ENCODE measurements at places on chromosomes 4 and X.

- DNase-seq, result no peak
Measured at GRCh38 chr4:11423465-11423864, 5.2 kb downstream of the HS3ST1 start.

- no peak for DNase-seq
Measured at GRCh38 chr4:121535351-121535750, 154.5 kb upstream of the QRFPR start.

DNA sequence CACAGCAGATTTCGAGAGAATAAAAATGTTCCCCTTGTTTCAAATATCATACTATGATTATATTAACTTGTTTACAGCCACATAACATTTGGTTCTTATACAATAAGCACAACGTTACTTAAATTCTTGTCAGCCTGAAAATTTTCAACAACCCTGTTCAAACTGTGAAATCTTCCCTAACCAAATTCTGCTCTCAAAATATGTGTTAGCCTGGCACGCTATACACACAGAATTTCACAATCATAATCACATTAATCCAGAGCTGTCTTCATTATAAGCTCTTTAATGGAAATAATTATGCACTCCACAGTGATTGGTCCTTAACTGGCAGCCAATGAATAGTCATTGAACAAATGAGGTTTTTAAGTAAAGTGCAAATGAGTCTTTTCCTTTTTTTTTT is 7.3 kb upstream of the PRSS12 start:
- DNase-seq, result no peak

DNA sequence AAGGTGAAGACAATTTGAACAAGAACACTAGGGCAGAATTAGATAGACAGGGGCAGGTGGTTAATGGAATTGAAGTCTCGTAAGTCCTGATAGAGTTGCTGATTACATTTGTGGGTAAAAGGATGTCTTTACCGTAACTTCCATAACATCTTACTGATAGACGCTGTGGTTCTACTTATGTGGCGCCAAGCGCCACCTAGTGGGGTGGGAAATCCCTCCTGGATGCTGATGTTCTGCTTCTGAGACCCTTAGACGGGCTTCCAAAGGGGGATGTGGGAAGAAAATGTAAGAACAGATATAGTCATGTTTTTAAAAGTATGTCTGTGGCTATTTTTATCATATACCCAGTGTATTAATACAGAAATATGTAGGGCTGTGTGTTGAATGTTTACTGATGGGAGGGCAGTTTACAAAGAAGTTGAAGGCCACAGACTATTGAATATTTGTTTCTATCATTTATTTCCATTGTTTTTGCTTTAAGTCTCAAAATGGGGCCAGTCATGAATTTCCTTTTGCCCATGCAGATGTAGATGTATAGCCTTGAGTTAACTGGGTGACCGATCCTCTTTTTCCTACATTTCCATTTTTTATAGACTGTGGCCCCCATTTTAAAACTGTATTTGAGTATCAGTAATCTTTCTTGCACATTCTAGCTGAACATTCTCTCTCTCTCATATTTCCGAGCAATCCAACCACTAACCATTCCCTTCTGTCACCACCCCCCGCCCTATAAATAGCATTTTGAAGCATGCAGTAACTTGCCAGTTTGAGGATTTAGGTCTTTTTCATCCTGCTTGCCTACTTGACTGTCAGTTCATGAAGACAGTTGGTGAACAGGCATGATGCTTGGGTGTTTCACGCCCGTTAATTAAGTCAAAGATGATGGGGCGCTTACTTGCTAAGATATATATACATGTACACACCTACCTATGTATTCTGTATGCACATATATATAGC is 12.1 kb upstream of the TLR8 start:
- DNase-seq, result peak; percentile 37

DNA sequence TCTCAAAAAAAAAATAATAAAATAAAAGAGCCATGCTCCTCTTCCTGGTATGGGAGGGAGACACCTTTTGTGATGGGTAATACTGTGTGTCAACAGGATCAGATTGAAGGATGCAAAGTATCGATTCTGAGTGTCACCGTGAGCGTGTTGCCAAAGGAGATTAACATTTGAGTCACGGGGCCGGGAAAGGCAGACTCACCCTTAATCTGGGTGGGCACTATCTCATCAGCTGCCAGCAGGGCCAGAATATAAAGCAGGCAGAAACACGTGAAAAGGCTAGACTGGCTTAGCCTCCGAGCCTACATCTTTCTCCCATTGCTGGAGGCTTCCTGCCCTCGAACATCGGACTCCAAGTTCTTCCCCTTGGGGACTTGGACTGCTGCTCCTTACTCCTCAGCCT is 95.4 kb downstream of the SHOX start:
- no peak for DNase-seq

GRCh38 chrX:49858341-49858740 is 20.9 kb upstream of the USP27X start:
- DNase-seq, result no peak

- no peak for DNase-seq
Measured at GRCh38 chrX:142233400-142233799, 28.3 kb upstream of the MAGEC2 start.

GRCh38 chr4:178196751-178197374 is 754.6 kb upstream of the AGA start:
- no peak for DNase-seq

GRCh38 chr4:23369331-23369730 is 520.5 kb downstream of the PPARGC1A start:
- DNase-seq, result no peak

- DNase-seq, result no peak
Measured at GRCh38 chr4:59712470-59712869, 1487.7 kb upstream of the ADGRL3 start.

- no peak for DNase-seq
Measured at GRCh38 chrX:1029494-1029893, 183.0 kb downstream of the CRLF2 start.

- DNase-seq, result no peak
Measured at GRCh38 chr4:158801066-158801465, 32.2 kb downstream of the FNIP2 start.

- DNase-seq, result no peak
Measured at GRCh38 chrX:25001808-25002660, 13.7 kb downstream of the ARX start.

GRCh38 chrX:85611926-85612325 is 232.5 kb upstream of the POF1B start:
- DNase-seq, result no peak

DNA sequence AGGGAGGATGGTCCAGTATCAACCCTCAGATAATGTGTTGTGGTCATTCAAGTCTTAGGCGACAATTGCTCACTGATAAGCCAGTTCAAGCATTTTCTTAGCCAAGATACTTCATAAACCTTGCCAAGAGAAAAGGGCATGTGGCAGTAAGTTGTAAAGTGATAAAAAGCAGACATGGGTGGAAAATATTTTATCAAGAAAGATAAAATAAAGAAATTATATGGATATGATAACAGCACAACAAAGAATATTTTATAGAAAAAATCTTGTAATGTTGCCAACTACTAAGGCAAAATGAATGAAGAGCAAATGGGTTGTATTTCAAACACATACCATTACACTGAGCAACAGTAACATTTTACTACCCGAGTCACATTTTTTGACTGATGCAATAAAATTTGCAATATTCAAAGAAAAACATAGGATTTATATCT is 217.4 kb upstream of the PITX2 start:
- DNase-seq, result no peak

DNA sequence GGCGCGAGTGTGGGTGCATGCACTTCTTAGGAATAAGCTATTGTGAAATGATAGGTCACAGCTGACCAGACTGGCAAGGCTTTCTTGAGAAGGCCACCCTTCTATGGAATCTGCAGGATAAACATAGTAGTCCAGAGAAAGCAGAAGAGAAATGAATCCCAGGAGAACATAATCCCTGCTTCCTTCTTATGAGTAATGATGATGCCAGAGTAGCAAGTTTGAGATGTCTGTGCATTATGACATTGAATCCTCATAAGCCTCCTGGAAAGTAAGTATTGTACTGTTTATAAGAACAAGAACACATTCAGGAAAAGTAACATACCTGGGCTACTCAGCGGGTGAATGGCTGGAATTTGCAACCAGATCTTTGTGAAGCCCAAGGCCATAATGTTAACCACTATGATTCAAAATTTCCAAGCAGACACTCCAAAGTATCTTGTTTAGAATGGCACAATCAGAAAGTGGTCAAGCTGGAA is 272.1 kb upstream of the HS3ST1 start:
- no peak for DNase-seq

GRCh38 chr4:170667814-170668213 is 578.1 kb upstream of the AADAT start:
- DNase-seq, result no peak

DNA sequence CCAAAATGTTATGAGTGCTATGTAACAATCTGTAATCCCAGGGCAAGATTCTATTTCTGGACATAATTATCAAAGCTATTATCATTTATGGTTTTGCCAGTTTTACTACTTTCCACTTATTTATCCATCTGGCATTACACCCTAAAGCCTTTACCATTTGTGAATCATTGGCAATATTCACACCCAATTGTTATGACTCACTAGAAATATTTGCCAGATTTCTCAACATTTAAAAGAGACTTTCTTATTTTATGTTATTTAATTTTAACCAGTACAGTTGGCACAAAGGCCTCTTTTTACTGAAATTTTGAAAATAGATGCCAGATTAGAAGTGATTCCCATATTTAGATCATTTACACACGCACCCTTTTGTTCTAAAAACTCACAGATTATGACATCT is 242.7 kb upstream of the WDFY3 start:
- no peak for DNase-seq

DNA sequence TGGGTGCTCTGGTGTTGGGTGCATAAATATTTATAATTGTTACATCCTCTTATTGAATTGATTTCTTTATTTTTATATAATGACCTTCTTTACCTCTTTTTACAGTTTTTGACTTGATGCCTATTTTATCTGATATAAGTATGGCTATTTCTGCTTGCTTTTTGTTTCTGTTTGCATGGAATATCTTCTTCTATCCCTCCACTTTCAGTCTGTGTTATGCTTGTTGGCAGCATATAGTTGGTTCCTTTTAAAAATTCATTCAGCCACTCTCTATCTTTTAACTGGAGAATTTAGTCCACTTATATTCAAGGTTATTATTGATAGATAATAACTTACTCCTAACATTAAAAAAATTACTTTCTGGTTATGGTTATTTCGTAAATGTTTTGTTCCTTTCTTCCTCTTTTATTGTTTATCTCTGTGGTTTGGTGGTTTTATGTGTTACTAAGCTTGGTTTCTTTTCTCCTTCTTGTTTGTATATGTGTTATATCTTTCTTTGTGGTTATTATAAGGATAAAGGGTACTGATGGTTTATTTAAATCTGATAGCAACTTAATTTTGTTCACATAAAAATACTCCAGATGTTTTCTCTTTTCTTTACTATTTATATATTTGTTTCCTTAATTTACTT is 69.5 kb downstream of the IL15 start:
- DNase-seq, result no peak

GRCh38 chrX:134684956-134685355 is 26.7 kb upstream of the PLAC1 start:
- no peak for DNase-seq

GRCh38 chrX:148681605-148682004 is 181.2 kb downstream of the AFF2 start:
- DNase-seq, result no peak

DNA sequence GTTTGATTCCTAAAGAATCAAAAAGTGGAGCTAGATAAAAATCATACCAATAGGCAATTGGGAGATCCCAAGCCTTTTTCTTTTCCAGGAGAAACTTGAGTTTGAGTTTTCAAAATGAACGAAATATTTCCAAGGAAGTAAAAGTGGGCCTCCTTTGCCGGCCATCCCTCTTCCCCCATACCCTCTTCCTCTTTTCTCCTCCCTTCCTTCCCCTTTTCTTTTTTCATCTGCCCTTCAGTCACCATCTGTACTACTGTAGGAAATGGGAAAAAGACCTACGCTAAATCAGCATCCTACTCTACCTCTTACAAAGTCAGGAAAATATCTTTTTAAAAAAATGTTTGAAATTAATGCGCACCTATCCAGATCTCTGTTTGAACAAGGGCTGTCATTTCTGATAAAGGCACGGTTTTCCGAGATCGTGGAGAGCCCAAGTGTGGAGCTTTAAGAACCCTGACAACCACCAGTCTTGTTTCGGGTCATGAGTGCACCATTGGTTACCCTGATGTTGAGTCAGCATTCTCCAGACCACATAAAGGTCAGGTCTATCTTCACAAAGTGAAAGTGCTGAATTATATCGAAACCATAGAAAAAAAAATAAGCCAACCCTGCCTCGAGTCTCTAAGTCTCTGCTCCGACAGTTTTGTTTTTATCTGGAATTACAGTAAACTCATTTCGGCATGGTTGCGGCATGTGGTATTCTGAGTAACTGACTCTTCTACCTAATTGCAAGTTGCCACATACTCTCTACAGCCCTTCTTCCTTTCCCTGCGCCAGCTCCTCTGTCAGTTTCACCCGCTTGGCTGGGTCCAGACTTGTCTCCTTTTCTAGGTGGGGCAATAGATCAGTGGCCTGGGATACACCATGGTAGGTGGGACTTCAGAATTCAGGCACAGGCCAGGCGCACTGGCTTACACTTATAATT is 140.2 kb upstream of the KLF3 start:
- peak; percentile 75 for DNase-seq

GRCh38 chr4:183763990-183764754 is 105.1 kb downstream of the TRAPPC11 start:
- DNase-seq, result no peak

- no peak for DNase-seq
Measured at GRCh38 chr4:25103418-25103817, 56.8 kb downstream of the SEPSECS start.

DNA sequence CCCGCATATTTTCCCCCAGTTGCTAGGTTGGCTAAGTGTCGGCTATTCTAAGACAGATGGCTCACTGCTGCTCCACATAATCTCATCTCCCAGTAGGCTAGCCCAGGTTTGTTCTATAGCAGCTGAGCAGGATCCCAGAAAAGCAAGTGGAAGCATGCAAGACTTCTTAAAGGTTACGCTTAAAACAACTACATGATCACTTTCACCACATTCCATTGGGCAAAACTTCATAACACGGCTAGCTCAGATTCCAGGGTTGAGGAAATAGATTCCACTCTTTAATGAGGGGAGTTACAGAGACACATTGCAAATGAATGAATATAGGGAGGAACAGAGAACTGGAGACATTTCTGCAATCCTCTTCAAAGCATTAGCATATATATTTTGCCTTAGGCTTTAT is 12.9 kb upstream of the RAB33B start:
- no peak for DNase-seq

GRCh38 chrX:129622757-129623301 is 31.9 kb downstream of the APLN start:
- DNase-seq, result no peak

- no peak for DNase-seq
Measured at GRCh38 chrX:128928636-128929035, 594.7 kb downstream of the SMARCA1 start.

DNA sequence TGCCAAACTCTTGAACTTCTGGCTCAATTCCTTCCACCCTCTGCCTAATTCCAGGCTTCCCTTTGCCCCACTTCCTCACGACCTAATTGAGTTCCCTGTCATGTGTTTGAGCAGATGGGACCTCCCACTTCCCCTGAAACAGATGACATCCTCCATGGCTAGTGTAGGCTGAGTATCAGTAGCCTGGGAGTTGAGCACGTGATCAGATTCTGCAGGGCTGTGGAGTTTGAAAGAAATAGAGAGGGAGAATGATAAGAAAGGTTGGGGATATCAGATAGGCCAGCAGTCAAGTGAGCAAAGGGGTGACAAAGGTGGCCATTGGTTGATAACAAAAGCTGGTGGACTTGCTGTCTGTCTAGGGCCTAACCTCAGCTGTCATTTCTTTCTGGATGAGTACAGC is 18.8 kb upstream of the NWD2 start:
- DNase-seq, result no peak

GRCh38 chr4:8046925-8047541 is 107.4 kb upstream of the AFAP1 start:
- no peak for DNase-seq

GRCh38 chr4:26020083-26020668 is 106.2 kb downstream of the SMIM20 start:
- peak; percentile 32 for DNase-seq

Data from CD4-positive, alpha-beta T cell (primary cell).